H7 (cell line): ENCODE measurements at places on chromosomes 11 and 22.

DNA sequence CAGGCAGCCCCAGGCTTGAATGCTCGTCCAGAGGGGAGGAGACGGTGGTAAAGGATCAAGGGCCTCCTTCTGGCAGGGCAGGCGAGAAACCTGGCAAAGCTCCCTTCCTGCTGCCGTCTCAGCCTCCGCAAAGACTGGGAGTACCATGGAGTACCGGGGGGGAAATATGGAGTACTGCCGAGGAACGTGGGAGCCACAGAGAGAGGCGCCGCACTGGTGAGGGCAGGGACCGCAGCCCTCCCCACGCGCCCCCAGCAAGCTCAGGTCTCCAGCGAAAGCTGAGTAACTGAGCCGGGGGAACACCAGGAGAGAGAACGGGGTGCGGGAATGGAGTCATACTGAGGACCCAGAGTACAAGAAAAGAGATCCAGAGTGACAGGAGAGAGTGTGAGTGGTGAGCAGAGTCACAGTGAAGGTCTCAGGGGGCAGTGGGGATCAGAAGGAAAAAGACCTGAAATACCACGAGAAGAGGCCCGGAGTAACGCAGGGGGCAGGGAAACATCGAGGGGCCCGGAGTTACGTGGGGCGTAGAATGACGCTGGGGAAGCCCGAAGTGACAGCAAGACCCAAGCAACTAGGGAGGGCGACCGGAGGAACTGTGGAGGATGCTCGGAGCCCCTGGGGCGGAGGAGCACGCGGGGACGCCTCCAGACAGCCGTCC, 740 bp downstream of the EML3 start:
- DNase-seq = peak; percentile 79

DNA sequence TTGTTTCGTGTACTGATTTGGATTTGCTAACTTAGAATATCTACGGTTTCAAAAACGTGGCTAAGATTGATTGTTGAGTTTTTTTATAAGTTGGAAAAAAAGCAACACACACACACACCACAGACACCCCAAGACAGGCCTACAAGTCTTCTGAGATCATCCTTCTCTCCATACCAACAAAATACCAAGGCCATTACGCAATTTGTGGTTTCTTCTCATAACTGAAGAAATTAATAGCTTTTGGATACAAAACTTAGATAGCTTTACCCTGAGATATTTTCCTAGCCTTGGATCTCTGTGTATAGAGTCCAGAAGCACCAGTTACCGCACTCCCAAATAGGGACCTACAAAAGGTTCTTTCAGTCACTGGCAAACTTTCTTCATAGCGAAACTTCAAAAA, 113.6 kb downstream of the SIK3 start:
- DNase-seq = no peak

- DNase-seq = no peak
Observed at GRCh38 chr11:94790661-94791180, 22.6 kb downstream of the AMOTL1 start.

DNA sequence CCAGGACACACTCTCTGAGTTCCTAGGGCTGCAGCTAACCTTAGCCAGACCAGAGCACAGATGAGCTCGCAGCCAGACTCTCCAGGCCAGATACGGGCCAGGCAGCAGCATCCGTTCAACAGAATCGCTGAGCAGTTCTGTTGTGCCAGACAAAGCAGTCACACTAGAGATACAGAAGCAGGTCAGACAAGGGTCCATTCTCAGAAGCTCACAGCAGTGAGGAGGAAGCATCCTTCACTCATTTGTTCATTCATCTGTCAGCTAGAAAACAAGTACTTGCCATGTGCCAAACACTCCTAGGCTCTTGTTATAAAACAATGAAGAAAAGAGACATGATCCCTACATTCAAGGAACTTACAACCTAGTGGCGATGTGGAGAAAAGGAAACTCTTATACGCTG, 2.6 kb downstream of the LMO2 start:
- no peak for DNase-seq

DNA sequence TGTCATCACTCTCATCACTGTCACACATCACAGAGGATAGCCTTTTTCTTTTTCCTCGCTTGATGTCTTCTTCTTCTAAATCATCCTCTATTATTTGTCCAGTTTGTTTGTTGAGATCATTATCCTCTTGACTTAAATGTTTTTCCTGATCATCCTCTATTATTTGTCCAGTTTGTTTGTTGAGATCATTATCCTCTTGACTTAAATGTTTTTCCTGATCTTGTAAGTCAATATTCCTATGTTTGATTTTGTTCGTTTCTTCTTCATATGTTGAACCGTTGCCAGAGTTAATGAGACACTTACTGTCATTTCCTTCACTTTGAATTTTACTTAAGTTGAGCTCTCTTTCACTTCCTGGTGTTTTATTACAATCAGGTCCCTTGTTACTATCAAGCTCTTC, 5.6 kb downstream of the CCDC82 start:
- no peak for DNase-seq

DNA sequence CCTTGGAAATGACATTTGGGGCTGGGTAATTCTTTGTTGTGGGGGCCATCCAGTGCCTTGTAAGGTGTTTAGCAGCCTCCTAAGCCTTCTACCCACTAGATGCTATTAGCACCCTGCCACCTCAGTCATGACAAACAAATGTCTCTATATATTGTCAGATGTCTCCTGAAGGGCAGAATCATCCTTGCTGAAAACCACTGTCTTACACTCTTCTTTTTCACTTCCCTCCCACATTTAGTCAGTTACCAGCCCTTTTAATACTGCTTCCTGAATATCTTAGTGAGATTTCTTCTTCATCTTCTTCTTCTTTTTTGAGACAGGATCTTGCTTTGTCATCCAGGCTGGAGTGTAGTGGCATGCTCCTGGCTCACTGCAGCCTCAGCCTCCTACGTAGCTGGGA, 33.1 kb downstream of the TNRC6B start:
- DNase-seq = no peak

GRCh38 chr22:40176921-40177737, 596 bp upstream of the TNRC6B start:
- DNase-seq = no peak

GRCh38 chr22:32587449-32587848, 112.8 kb downstream of the FBXO7 start:
- DNase-seq = no peak

DNA sequence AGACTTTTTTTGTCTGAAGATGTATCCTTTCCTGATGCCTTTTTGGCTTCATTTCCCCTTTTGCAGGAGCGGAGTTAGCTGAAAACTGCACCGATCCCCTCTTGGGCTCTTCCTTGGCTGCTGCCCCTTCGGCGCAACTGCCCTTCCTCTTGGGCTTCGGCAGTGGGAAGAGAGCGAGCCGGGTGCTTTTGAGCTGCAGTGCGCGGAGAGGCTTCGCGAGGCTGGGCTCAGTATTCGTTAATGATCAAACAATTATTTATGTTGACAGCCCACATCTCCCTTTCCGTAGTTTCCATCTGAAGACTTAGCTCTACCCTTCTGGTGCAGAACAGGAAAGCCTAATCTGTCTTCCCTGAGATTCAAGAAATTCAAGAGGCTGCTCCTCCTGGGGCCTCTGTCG, 170.8 kb downstream of the CSNK2A3 start:
- no peak for DNase-seq
